ENCODE measurements at places on chromosomes 2 and 18. TPM values are rescaled to one million over a fixed set of nuclear protein-coding genes. Genes with fewer than 3 reads are reported as not detected.

TLX2 gene
- total RNA-seq = not detected

CKAP2L gene
- 10.9 TPM for total RNA-seq

CDKL4 gene
- total RNA-seq = not detected

EPB41L3 gene
- 1.6 TPM for total RNA-seq

EVX2 gene
- total RNA-seq = not detected

LRATD1 gene
- 44.7 TPM for total RNA-seq

ZAP70 gene
- not detected for total RNA-seq

ZNF396 gene
- total RNA-seq = 0.19 TPM

RUFY4 gene
- not detected for total RNA-seq

MEX3C gene
- total RNA-seq = 34.1 TPM

MTLN gene
- 104 TPM for total RNA-seq

GPC1 gene
- total RNA-seq = 210 TPM

IL36G gene
- 15.7 TPM for total RNA-seq

COLEC11 gene
- not detected for total RNA-seq

TXNDC2 gene
- not detected for total RNA-seq

CARF gene
- total RNA-seq = 2.0 TPM

NAB1 gene
- total RNA-seq = 48.6 TPM

LHCGR gene
- total RNA-seq = not detected

CNGA3 gene
- not detected for total RNA-seq

DNAJB2 gene
- 42.6 TPM for total RNA-seq

CCDC102B gene
- 0.92 TPM for total RNA-seq

NPHP1 gene
- total RNA-seq = 4.1 TPM

CHST10 gene
- total RNA-seq = 4.6 TPM

DLGAP1 gene
- total RNA-seq = 0.07 TPM

CFAP210 gene
- total RNA-seq = not detected

CTNNA2 gene
- total RNA-seq = not detected

CFC1 gene
- total RNA-seq = not detected

LRRFIP1 gene
- 50.8 TPM for total RNA-seq

IL37 gene
- total RNA-seq = not detected

TGFA gene
- 97.0 TPM for total RNA-seq

FTCDNL1 gene
- total RNA-seq = 0.09 TPM

CD28 gene
- not detected for total RNA-seq

SETBP1 gene
- 5.3 TPM for total RNA-seq

GKN1 gene
- total RNA-seq = not detected

MAP3K19 gene
- total RNA-seq = not detected

ARHGAP28 gene
- total RNA-seq = 1.4 TPM

DPP10 gene
- not detected for total RNA-seq

TNFRSF11A gene
- total RNA-seq = 3.5 TPM

NEDD4L gene
- 47.4 TPM for total RNA-seq

UXS1 gene
- 32.9 TPM for total RNA-seq

SALL3 gene
- total RNA-seq = not detected

SERPINB4 gene
- total RNA-seq = 5.0 TPM

ANKRD53 gene
- not detected for total RNA-seq

REG3G gene
- not detected for total RNA-seq

CNPPD1 gene
- 42.9 TPM for total RNA-seq

RAB27B gene
- total RNA-seq = 14.2 TPM

LMAN2L gene
- total RNA-seq = 12.8 TPM
